ENCODE measurements at places on chromosomes 2 and 18. TPM values are rescaled to one million over a fixed set of nuclear protein-coding genes. Genes with fewer than 3 reads are reported as not detected.

CYP27C1 gene
- total RNA-seq, result 3.5 TPM

FBXO36 gene
- 6.4 TPM for total RNA-seq

- DNase-seq, result no peak
These were observed 74.5 kb upstream of the NOSTRIN start for GRCh38 chr2:168727904-168728470.

- no peak for DNase-seq
These were observed 44.4 kb upstream of the ATL2 start for GRCh38 chr2:38421274-38422056.

DNA sequence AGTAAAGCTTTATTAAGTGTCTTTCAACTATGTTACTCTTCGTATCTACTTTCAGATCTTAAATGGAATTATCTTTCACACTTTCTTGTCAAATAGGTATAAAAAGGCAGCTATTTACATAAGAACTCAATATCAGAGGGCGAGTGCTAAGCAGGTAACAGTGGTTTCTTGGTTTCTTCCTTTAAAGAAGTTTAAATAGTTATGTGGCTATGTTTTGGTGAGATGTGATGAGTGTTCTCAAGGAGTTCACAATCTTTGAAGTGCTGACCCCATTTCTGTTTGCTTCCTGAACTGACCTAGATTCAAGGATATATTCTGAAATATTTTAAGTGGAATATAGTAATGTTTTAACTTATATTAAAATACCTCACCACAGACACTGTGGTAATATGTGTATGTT, 161.9 kb downstream of the DPP4 start:
- no peak for DNase-seq

Data from RPMI7951 (cell line).